HepG2 (cell line): ENCODE measurements at places on chromosomes 7 and 10. TPM values are rescaled to one million over a fixed set of nuclear protein-coding genes. Genes with fewer than 3 reads are reported as not detected.

DNA sequence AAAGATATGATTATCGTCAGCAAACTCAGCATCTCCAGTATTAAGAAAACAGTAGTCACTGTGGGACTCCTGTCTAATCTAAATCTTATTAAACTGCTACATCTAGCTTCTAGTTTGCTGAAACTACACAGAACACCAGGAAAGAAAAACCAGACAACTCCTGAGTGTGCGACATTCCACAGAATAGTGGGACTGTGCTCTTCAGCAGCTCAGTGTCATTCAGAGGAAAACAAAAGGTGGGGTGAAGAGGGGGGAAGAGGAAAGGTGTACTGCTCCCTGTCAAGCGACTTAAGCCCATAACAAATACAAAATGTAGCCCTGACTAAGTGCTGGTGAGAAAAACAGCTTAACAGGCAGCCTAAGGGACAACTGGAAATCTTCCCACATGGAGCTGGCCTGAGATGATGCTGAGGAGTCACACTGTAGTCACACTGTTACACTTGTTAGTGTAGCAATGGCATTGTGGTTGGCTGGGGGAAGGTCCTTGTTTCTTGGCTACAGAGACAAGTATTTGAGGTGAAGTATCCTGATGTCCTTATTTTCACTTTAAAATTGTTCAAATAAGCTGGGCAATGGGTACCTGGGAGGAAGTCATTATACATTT is 135.5 kb downstream of the USP6NL start:
- H3K27me3 ChIP-seq = no peaks in the 10 kb centered on the region
- peaks cover 36% of the 10 kb centered on the region for H3K36me3 ChIP-seq
- no peak overlapping the region for H3K4me3 ChIP-seq

GRCh38 chr7:22717760-22718159 is 9.2 kb upstream of the IL6 start:
- H3K4me1 ChIP-seq = no peaks in the 10 kb centered on the region
- H3K27me3 ChIP-seq = no peaks in the 10 kb centered on the region
- H3K4me3 ChIP-seq = no peak overlapping the region
- H3K27ac ChIP-seq = no peak overlapping the region

DNA sequence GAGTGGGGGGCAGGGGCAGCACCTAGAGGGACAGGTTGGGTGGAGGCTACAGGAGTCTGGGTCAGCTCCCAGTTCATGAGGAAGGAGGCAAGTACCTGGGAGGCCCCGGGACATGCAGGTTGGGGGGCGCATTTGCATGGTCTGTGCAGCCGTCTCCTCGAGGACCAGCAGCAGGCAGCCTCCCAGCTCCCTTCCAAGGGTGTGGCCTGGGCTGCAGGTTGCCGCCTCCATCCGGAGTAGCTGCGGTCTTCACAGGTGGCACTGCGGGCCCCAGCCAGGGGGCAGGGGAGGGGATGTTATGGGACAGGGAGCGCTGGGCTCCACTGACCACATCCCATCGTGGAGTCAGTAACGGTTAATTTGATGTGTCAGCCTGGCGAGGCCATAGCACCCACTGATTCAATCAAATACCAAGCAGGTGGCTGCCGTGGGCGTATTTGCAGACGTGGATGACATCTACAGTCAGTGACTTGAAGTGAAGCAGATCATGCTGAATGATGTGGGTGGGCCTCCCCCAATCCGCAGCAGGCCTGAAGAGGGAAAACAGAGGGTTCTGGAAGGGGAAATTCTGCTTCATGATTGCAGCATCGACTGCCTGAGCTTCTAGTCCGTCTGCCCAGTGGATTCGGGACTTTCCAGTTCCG is 81.6 kb downstream of the PRKAG2 start:
- no peaks in the 10 kb centered on the region for H3K4me1 ChIP-seq
- no peak overlapping the region for H3K27ac ChIP-seq
- H3K4me3 ChIP-seq = no peak overlapping the region
- DNase-seq = no peak
- peaks cover 4% of the 10 kb centered on the region; the same call in 1 of the 2 replicates for H3K27me3 ChIP-seq

GRCh38 chr7:91435381-91436059 is 171.3 kb downstream of the FZD1 start:
- no peaks in the 10 kb centered on the region for H3K27me3 ChIP-seq
- no peaks in the 10 kb centered on the region for H3K36me3 ChIP-seq
- no peak for DNase-seq
- H3K4me3 ChIP-seq = no peak overlapping the region

GRCh38 chr10:63666836-63667383 is 145.7 kb downstream of the REEP3 start:
- DNase-seq = no peak
- no peak overlapping the region for H3K4me3 ChIP-seq
- H3K27ac ChIP-seq = no peak overlapping the region
- H3K36me3 ChIP-seq = no peaks in the 10 kb centered on the region
- H3K4me1 ChIP-seq = no peaks in the 10 kb centered on the region

DNA sequence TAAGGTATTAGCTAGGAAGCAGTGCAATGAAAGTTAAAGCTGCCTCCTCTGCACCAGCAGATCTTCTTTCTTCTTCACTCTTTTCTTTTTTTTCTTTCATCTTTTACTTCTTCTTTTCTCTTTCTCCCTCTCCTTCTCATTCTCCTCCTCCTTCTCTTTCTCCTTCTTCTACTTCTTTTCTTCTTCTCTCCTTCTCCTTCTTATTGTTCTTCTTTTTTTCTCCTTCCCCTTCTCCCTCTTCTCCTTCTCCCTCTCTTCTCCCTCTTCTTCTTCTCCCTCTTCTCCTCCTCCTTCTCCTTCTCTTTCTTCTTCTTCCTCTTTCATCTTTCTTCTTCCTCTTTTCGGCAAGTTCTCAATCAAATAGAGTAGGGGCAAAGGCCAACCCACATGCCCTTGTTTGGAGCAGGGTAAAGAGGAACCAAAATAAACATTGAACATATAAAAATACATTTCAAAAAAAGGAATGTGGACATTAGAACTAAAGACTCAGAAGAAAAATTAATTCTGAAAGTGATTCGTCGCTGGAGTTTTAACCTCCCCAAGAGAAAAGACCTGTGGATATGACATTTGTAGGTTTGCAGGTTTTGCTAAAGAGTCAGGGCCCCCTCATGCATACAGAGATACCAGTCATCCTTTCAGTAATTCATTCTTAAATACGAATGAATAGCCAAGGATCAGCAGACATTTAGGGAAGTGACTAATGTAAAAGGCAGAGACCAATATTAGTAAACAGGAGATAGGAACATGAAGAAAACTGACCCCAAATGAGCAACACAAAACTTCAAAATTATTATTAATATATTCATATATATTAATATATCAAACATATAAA is 93.0 kb upstream of the RSU1 start:
- H3K4me3 ChIP-seq = no peak overlapping the region
- no peaks in the 10 kb centered on the region for H3K36me3 ChIP-seq
- H3K4me1 ChIP-seq = no peaks in the 10 kb centered on the region

GRCh38 chr7:46485481-46486065 is 564.5 kb upstream of the IGFBP3 start:
- no peaks in the 10 kb centered on the region for H3K36me3 ChIP-seq
- no peak overlapping the region for H3K27ac ChIP-seq
- no peaks in the 10 kb centered on the region for H3K4me1 ChIP-seq
- no peak overlapping the region for H3K4me3 ChIP-seq

DNA sequence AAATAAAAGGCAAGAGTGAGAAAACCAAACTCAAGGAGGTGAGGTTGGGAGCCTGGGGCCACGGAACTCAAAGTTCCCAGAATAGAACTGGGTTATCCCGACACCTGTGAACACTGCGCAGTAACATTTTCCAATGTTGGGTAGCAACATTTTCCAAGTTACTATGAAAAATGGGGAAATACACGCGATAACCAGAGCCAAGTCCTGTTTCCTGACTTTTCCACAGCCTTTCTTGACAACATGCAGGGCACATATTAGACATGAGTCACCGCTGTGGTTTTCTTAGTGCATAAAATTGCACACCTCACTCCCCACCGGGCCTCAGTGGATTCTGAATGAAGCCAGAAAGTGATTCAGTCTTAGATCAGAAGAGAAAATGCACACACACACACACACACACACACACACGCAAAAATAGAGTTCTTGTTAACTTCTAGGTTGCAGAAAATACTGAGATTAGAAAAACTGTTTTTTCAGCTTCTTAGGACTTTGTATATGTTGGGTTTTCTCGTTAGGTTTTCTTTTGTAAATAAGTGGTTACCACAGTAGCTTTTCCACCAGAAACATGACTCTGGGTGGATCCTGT is 70.0 kb downstream of the CAMK1D start:
- no peaks in the 10 kb centered on the region for H3K36me3 ChIP-seq
- H3K4me3 ChIP-seq = no peak overlapping the region
- no peak overlapping the region for H3K27ac ChIP-seq
- DNase-seq = no peak

DNA sequence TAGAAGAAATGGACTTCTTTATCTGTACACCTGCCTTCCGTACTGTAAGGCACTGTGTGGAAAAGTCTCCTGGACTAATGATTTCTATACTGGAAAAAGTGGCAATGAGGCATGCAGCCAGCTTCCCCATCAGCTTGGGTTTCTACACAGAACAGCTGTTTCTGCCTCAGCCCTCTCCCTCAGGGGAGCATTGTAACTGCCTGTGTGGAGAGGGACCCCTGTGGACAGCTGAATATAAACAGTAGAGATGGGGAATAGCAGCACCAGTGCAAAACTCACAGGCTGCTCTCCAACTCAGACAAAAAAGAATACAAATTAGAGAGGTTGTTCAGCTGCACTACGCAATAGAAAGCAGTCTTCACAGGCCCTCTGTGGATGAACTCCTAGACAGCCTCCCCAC is 451.3 kb upstream of the MBL2 start:
- H3K36me3 ChIP-seq = no peaks in the 10 kb centered on the region
- no peaks in the 10 kb centered on the region for H3K27me3 ChIP-seq
- no peak overlapping the region for H3K4me3 ChIP-seq
- no peaks in the 10 kb centered on the region for H3K4me1 ChIP-seq
- DNase-seq = no peak
- no peak overlapping the region for H3K27ac ChIP-seq

GRCh38 chr10:43024524-43024923 is 52.3 kb upstream of the RET start:
- H3K4me1 ChIP-seq = no peaks in the 10 kb centered on the region
- peaks cover 10% of the 10 kb centered on the region for H3K27me3 ChIP-seq
- H3K36me3 ChIP-seq = no peaks in the 10 kb centered on the region
- no peak overlapping the region for H3K27ac ChIP-seq
- H3K4me3 ChIP-seq = no peak overlapping the region
- no peak for DNase-seq

DNA sequence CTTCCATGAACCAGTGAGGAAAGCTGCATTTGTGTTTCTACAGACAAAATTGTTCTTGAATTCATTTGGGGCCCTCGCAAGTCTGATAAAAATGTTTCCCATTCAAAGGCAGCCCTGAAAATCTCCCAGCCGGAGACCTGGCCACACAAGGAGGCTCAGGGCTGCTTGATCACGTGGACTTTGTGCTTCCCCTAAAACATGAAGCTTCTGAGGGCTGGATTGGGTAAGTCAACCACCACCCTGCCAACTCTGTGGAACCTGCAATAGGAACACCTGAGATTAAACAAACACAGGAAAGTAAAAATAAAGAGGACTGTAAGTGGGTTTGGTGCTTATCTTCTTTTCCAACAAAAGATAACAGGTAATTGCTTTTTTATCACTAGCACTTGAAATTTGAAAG is 133.8 kb downstream of the C10orf90 start:
- DNase-seq = no peak
- H3K27ac ChIP-seq = no peak overlapping the region
- no peaks in the 10 kb centered on the region for H3K27me3 ChIP-seq

DNA sequence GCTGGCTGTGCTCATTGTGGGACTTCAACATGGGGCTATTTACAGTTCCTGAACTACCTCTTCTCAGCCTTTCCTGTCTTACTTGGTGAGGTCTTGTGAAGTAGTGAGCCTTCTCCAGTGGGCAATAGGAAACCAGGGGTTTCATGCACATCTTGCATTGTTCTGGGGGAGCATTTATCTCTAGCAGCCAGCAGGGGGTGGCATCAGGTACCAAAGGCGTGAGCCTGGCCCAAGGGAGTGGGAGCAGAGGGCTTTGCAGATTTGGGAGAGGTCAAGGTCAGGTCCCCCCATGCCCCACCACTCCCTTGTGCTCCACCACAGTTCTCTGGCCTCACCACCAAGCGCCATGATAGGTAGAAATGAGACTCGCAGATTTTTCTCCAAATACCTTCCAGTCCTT is 85.4 kb upstream of the NPTX2 start:
- DNase-seq = no peak
- H3K36me3 ChIP-seq = no peaks in the 10 kb centered on the region
- H3K27me3 ChIP-seq = peaks cover 11% of the 10 kb centered on the region; the same call in 1 of the 3 replicates
- no peak overlapping the region for H3K4me3 ChIP-seq
- H3K4me1 ChIP-seq = no peaks in the 10 kb centered on the region
- no peak overlapping the region for H3K27ac ChIP-seq

GRCh38 chr7:128724743-128725142 is 14.4 kb upstream of the CALU start:
- DNase-seq = no peak
- H3K27ac ChIP-seq = no peak overlapping the region
- H3K36me3 ChIP-seq = no peaks in the 10 kb centered on the region

DNA sequence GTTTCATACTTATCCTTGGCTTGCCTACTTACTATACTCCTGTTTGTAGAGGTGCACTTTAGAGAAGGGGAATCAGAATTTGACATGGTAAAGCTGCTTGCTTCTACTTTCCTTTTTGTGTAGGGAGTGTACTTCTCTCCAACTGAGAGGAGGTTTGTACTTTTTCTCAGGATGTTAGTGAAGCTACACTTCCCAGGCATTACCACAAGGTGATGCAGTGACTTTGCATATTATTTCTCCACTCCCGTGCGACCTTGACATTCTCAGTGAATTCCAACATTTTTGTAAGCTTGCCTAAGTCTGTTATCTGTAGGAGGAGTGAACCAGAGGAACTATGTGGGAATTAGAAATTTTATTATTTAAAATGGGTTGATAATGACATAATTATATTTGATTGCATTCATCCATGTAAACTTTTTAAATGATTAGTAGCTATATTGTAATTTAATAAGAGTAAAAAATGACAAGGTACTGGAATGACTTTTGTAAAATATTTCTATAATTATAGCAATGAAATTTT is 5.2 kb downstream of the TAX1BP1 start:
- peaks cover 52% of the 10 kb centered on the region for H3K4me1 ChIP-seq
- no peaks in the 10 kb centered on the region; the same call in 2 of the 3 replicates for H3K27me3 ChIP-seq
- peak overlapping the region; percentile 92 for H3K27ac ChIP-seq
- H3K36me3 ChIP-seq = peaks cover 1% of the 10 kb centered on the region
- H3K4me3 ChIP-seq = peak overlapping the region; percentile 47; the same call in 1 of the 2 replicates
- peak; percentile 92 for DNase-seq

- no peak for DNase-seq
- no peaks in the 10 kb centered on the region for H3K4me1 ChIP-seq
These were observed 9.7 kb upstream of the THSD7A start for GRCh38 chr7:11841657-11842056.

- H3K36me3 ChIP-seq = peaks cover 19% of the 10 kb centered on the region
- H3K4me3 ChIP-seq = no peak overlapping the region
- H3K27ac ChIP-seq = peak overlapping the region; percentile 28
- no peaks in the 10 kb centered on the region for H3K27me3 ChIP-seq
- H3K4me1 ChIP-seq = peaks cover 78% of the 10 kb centered on the region
- DNase-seq = peak; percentile 63
These were observed 7.2 kb downstream of the ZKSCAN1 start for GRCh38 chr7:100022621-100023020.

The HTR5A gene
- total RNA-seq = not detected in 2 replicates

The SEMA4G gene
- total RNA-seq = 42.9 and 46.2 TPM in 2 replicates

The FKBP9 gene
- 24.5 and 41.5 TPM in 2 replicates for total RNA-seq

The PUS7 gene
- total RNA-seq = 41.2 and 47.2 TPM in 2 replicates

The GRB10 gene
- total RNA-seq = 6.8 and 8.3 TPM in 2 replicates

The FAM25G gene
- not detected in 2 replicates for total RNA-seq
